ENCODE measurements at places on chromosomes 3 and 15.

DNA sequence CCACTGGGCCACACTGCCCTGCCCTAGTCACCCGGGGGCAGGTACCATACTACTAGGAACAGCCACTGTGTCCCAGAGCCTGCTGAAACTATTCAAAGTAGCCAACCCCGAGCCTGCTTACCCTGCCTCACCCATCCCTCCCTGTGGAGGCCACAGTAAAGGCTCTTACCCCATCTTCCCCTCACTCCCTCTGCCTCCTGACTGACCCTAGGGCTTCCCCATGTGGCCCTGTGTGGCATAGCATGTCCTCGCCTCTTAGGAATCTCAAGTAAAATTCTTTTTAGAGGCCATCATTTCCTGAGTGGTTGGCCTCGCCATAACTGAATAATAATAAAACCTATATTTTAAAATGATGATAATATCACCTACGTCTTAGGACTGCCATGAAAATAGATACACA, 112.2 kb upstream of the SLC6A11 start:
- DNase-seq = peak; percentile 34

DNA sequence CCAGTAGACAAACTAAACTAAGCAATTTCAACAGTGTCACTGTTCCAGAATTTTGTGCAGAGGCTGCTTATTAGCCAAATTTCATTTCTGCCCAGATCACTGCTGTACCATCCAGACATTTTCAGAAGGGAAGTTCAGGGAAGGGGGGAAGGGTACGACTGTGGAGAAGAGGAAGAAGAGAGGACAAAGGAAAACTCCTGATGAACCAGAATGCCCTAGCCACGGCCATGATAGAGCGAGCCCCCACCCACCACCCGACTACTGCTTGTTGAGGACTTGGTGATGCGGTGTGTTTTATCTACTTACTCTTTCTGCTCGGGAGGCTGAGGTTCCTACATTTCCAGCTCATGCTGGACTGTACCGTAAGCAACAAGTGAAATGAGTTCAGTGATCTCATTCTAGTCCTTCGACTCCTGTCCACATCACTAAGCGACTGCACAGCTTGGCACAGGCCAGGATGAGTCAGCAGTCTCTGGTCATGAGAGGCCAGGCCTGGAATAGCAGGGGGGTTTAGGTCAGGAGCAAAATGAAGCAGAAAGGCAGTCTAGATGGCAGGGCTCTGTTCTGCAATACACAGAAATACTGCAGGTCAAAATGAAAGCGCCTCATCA, 330.8 kb downstream of the TIGIT start:
- peak; percentile 41 for DNase-seq

DNA sequence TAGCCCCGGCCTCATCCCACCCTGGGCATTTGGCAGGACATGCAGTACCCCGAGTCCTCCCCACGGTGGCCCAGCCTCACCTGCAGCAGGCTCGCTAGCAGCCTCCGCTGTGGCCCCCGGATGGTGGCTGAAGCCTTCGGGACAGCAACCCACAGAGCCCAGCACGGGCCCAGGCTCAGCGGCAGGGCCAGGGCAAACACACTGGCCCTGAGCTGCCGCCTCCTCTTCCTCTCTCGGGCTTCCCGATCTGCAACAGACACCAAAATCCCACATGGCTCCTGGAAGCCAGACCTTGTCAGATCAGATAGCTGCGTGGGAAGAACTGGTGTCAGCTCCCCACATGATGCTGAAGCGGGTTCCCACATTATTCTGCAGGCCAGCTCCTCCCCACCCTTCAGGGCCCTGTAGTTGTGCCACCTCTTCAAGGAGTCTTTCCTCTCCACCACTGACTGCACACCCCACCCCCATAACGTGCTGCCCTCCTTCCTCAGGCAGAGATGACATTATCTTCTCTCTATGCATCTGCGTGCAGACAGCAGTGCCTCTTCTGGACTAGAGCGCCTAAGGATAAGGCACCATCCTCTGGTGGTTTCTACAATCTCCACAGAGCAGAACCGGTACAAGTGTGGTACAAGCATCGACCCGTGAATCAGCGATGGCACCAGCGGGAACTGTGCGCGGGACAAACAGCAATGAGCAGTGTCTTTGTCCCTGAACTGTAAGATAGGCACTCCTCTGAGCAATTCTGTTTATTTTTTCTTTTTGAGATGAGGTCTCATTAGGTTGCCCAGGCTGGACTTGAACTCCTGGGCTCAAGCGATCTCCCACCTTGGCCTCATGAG, 9.5 kb downstream of the TMEM44 start:
- peak; percentile 18 for DNase-seq

- no peak for DNase-seq
Measured at GRCh38 chr3:139558351-139559266, 19.1 kb upstream of the RBP1 start.

DNA sequence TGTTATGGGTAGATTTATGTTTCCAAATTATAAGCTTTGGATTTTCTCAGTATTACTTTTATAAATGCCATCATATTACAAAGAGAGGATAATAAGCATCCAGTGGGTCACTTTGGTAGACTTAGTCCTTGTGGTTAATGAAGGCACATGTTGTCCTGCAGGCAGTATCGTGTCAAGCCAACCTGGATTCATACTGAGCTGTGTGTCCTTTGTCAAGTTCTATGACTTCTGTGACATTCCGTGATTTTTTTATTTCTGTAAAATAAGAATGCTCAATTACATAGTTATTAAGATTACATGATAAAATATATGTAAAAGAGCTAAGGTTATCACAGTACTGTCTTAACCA, 257.7 kb downstream of the RBMS3 start:
- no peak for DNase-seq

DNA sequence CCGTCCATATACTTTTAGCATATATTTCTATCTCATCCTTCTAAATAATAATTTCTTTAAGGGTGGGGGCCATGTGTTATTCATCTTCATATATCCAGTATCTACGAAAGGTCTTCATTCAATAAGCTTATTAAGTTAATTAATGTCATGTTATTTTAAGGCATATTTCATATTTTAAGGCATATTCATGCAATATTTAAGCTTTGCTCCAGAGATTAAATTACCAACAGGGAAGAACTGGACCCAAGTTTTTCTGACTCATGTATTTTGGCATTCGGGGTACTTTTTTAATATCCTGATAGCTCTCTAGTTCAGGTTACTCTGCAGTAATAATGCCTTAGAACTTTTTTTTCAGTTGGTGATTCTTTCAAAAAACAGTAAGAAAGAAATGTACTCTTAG, 27.4 kb downstream of the PHC3 start:
- DNase-seq = no peak

DNA sequence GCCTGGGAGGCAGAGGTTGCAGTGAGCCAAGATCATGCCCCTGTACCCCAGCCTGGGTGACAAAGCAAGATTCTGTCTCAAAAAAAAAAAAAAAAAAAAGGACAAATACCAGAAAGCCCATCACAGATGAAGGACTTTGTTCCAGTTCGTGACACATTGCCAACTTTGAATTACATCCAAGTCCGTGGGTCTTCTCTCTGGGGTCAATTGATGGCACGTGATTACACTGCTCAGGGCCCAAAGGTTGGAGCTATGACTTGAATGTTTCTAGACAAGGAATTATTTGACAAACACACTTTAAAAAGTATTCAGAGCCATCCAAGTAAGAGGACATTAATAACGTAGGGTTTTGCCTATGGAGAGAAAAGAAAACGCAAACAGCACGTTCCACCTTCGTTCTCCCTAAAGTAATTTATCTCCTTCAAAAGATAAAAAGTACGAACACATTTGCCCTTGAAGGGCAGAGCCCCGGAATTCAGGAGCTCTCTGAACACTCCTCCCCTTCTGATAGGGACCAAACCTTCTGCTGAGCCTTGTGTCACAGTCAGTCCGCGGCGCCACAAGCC, 31.3 kb upstream of the ST3GAL6 start:
- DNase-seq = peak; percentile 72

DNA sequence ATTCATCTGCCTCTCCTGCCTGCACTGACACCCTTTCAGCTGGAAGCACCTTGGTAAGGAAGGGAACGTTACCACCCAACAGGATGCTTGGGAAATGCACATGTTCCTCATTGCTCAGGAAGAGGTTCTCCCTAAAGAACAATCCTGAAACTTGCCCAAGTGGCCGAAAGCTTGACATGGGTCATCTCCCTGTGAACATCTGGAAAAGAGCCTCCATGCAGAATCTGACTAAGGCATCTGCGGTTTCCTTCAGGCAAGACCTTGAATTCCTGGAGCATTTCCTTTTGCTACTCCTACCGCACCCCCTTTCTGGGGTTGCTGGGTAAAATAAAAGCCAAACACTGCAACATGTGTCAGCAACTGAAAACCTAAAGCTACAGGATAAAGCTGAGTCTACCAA, 68.7 kb upstream of the SNRK start:
- DNase-seq = no peak

- DNase-seq = peak; percentile 90
Measured at GRCh38 chr3:100354850-100355249, 20.3 kb downstream of the NIT2 start.

DNA sequence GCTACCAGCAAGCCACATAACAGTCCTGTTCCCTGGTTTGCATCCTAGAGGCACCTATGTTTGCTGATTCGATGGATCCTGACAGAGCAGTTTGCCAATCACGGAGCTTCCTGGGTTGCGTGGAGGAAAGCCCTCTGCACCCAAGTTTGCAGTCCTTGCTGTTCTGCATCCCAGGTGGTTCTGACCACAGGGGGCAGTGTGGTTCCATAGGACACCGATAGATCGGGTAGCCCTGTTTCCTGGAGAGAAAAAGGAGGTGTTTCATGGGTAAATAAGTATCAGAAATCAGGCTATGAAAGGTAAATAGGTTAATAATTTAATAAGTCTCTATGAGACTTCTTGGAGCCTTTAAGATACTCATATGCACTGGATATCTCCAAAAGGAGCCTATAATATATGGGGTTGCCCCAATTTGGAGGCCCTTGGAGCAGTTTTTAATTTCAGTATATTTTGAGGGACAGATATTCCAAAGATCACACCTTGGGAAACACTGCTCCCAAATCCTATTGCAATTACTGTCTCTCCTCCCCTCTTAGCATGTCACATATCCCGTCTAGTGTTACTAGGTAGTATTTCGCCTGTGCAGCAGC, 194.6 kb upstream of the TPM1 start:
- peak; percentile 74 for DNase-seq

Measured in hematopoietic multipotent progenitor cell treated with erythropoietin and hydrocortisone succinate and interleukin-3 and kit ligand, for 6 days (in vitro differentiated cells).